ENCODE measurements at places on chromosomes 16 and 17.

- peak; percentile 84 for DNase-seq
Observed at GRCh38 chr17:50272711-50273653, 1.3 kb upstream of the TMEM92 start.

GRCh38 chr16:31713071-31713944, 160.3 kb upstream of the ZNF267 start:
- DNase-seq, result peak; percentile 95

- no peak for DNase-seq
Observed at GRCh38 chr17:37698911-37699255, 46.0 kb downstream of the HNF1B start.

DNA sequence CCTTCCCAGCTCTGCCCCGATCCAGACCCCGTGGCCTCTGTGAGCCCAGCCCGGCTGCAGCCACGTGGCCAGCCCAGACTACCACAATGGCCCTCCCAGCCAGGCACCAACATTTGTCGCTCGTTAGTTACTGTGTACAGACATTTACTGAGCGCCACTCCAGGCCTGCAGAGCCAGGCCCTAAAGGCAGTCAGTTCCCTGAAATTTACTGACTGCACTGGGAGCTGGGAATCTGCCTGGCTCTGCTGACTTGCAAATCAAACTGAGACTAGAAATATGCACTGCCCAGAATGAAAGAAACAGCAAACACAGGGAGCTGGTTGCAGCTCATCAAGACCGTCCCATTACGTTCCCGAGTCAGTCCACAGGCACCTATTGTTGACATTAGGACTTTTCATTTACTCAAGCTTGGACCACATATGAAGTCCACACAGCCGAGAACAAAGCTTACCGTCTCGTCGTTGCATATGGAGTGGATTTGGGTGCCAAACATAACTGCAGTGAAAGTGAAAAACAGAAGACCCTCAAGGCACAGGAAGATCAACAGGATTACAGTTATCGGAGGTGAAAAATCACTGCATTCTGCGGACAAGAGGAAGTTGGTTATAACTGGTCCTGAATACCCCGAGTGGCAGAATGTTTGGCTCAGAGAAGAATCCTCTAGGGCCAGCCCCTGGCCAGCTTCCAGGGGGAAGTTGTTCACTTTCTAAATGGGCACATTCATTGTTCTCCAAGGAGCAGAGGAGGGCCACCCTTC, 34.5 kb downstream of the ZDHHC7 start:
- DNase-seq, result no peak

GRCh38 chr17:46136820-46137219, 56.4 kb downstream of the KANSL1 start:
- DNase-seq, result no peak

DNA sequence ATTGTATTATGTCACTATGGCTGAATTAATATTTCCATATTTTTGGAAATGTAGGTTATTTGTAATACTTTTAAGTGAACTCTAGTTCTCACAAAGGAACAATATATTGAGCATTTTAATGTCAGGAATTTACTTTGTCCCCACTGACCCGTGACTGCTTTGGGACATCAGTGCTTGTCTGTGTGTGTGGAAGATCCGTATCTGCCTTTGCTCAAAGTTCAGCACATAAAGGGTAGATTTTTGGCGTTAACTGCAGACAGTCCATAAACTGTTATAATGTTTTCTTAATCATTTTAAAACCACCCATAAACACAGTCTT, 39.3 kb upstream of the AQP8 start:
- no peak for DNase-seq

DNA sequence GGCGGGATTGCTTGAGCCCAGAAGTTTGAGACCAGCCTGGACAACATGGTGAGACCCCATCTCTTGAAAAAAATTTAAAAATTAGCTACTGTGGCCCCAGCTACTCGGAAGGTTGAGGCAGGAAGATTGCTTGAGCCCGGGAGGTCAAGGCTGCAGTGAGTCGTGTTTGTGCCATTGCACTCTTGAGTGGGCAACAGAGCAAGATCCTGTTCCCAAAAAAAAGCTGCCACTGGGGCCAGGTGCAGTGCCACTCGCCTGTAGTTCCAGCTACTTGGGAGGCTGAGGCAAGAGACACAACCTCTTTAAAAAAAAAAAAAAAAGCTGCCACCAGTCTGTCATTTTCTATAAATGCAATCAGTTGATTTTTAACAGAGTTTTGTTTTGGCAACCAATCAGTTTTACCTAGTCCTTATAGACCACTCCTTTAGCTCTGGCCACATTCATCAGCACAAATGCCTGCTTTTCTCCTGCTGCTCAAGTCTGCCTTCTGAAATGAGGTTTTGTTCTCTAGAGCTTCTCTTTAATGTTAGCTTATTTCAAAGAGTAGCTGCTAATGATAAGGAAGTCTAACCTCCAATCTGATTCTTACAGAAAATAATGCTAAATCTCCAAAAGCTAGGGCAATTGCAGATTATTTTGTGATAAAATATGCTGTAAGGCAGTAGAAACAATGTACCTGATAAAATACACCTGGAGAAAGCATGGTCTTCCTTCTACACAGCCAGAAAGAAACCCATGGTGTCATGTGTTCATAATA, 64.8 kb downstream of the TUBD1 start:
- DNase-seq, result no peak

DNA sequence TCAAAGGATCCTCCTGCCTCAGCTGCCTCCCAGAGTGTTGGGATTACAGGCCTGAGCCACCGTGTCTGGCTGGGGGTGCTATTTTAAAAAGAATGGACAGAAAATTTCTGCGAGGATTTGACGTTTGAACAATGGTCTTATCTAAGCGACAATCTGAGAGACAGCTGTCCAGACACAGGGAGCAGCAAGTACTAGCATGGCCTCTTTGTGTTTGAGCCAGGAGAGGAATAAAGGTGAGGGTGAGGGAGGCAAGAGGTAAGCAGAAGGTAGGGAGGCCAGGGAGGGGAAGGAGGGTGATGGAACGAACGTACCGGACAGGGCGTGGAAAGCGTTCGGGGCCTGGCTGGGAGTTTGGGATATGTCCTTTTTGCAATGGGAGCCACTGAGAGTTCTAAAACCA, 59.2 kb downstream of the PITPNC1 start:
- DNase-seq, result no peak

DNA sequence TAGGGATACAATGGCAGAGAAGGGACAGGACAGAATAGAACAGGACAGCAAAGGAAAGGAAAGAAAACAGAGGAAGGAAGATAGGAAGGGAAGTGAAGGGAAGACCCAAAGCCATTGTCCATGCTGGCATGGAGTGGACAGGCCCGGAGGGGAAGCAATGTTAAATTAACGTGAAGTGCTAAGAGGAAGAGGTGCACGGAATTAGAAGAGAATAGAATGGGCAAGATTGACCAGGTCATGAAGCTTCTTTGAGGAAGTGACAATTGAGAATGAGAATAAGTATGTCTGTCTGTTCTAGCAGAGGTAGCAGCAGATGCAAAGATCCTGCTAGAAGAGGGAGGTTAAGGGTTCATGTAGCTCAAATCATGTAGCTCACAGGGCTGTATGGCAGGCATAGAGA, 117.2 kb downstream of the MAF start:
- no peak for DNase-seq

DNA sequence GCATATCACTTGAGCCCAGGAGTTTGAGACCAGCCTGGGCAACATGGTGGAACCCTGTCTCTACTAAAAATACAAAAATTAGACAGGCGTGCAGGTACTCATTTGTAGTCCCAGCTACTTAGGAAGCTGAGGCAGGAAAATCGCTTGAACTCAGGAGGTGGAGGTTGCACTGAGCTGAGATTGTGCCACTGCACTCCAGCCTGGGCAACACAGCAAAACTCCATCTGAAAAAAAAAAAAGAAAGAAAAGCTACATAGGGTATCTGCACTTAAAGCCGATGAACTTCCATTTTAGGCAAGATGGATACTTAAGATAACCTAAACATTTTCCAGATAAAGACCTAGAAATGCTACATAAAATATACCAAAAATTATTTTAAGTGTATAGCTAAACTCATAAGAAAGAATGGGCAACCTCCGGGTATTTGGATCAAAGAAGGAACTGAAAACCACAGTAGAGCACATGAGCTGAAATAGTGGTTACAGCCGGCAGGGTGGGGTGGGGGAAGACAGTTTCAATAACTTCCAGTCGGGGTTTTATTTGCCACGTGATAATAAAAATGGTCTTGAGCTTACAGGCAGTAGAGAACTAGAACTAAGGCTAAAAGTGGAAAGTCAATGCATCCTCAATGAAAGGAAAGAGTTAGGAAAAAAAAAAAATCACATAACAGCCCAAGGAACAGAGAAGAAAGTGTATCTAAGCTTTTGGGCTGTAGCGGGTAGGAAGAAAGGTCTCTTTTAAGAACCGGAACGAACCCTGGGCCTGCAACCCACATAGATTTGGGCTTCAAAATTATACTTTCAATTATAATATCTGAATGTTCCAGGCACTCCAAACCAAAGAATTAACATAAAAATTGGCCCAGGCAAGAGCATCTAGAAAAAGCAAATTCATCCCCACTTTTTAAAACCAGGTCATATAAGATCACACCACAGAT, 53.1 kb downstream of the CFDP1 start:
- no peak for DNase-seq

DNA sequence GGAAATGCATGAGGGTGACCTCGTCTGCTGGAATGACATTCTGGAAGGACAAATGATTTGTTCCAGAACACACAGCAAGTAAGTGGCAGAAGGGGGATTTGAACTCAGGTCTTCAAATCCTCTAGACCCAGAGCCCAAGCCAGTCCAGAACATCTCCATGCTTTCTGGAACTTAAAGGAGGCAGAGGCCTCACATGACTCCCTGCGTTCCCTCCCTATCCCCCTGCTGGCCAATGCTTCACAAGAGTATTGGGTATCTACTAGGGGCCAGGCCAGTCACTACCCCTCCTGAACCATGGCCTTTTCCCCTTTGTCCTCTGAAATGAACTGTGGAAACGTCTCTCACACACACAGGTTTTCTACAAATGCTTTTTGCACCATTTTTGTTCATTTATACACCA, 7.6 kb upstream of the BEAN1 start:
- DNase-seq, result no peak

GRCh38 chr16:85761861-85762260, 11.0 kb upstream of the C16orf74 start:
- DNase-seq, result no peak

- no peak for DNase-seq
Observed at GRCh38 chr16:25481636-25482035, 210.1 kb upstream of the HS3ST4 start.

DNA sequence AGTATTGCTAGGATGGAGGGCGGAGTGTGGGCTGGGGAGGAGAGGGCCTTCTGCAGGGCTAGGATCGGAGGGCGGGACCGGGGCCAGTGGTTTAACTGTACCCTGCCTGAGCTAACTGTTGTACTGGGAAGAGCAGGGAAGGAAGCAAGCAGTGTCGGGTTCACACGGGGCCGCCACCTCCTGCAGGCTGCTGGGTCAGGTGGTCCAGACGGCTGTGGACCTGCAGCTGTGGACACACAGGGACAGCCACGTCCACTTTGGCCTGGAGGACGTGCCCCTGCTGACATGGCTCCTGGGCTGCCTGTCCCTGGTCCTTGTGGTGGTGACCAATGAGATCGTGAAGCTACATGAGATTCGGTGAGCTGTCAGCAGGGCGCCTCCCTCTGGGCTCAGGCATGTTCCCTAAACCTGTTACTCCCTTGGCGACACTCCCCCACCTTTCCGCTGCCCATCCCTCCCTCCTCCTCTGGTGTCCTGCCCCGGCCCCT, 16.6 kb downstream of the CASKIN2 start:
- DNase-seq, result no peak

DNA sequence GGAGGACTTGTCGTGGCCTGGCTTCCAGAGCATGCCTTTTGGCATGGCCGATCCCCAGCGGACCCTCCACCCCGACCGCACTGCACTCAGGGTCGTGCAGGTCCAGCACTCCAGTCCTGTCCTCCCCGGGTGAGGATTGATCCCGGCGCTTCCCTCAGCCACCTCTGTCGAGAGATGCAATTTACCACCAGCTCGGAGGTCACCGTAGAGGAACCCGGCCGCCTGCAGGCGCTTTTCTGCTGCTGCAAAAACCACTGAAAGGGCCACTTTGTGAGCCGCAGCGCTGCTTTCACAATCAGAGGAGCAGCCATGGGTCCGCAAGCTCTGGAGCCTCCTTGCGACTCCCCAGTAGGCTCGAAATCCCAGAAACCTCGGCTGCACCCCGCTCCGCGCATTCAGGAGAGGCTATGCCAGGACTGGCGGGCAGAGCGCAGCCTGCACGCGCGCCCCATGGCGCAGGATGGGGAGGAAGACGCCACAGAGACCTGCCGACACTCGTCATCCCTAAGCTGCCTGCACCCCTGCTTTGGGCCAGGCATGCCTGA, 134.2 kb downstream of the HS3ST2 start:
- DNase-seq, result no peak

DNA sequence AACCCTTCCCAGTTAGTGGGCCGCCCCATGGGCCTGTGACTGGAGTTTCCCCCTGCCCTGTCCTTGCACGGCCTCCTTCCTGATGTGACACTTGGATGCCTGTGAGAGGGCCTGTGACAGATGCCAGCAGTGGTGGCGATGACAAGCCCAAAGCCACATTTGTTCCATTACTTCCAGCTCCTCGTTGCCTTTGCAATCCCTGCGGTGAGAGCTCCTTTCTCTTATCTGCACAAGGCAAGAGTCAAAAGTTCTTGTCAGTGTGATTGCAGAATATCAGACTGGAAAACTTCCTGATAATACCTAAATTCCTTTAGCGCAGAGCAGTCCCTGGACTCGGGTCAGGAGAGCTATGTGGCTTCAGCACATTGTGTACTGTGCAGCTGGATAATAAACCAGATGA, 54.4 kb upstream of the ARHGAP44 start:
- no peak for DNase-seq

GRCh38 chr16:53843084-53843483, 139.1 kb downstream of the FTO start:
- no peak for DNase-seq

- DNase-seq, result no peak
Observed at GRCh38 chr16:25692742-25693508, 1.2 kb downstream of the HS3ST4 start.

GRCh38 chr16:87593710-87594258, 8.5 kb upstream of the JPH3 start:
- no peak for DNase-seq

- no peak for DNase-seq
Observed at GRCh38 chr17:33233811-33234177, 59.3 kb downstream of the ASIC2 start.

GRCh38 chr17:42247734-42248133, 28.5 kb downstream of the STAT5B start:
- DNase-seq, result no peak

All from activated CD8-positive, alpha-beta memory T cell treated with anti-CD3 and anti-CD28 coated beads for 24 hours (primary cell).